SK-N-SH treated with all-trans-retinoic acid at 6 μM for 48 hours (cell line): ENCODE measurements at places on chromosomes 7 and 10.

DNA sequence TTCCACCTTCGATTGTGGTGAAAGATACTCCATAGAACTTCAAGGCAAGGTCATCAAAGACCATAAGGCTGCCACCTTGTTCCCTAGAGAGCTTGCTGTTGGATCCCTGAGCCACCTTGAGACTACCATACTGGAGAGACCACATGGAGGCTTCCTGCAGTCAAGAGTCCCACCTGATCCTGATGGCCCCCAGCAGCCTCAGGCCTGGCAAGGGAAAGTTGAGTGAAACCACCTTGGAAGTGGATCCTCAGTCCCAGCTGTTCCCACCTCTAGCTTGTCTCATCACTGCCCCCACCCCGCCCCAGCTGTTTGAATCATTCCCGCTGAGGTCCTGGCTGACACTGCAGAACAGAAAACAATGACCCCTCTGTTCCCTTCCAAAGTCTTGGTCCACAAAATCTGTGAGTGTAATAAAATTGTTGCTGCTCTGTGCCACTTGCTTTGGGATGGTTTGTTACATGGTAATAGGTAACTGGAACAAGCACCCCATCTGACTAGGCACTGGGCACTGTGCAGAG lies 32.0 kb downstream of the PRLHR start:
- ATAC-seq, result no peak

GRCh38 chr10:113069595-113069994 lies 119.5 kb downstream of the TCF7L2 start:
- no peak for ATAC-seq

- ATAC-seq, result peak; percentile 99
Observed at GRCh38 chr10:63699785-63700613, 178.8 kb downstream of the REEP3 start.

DNA sequence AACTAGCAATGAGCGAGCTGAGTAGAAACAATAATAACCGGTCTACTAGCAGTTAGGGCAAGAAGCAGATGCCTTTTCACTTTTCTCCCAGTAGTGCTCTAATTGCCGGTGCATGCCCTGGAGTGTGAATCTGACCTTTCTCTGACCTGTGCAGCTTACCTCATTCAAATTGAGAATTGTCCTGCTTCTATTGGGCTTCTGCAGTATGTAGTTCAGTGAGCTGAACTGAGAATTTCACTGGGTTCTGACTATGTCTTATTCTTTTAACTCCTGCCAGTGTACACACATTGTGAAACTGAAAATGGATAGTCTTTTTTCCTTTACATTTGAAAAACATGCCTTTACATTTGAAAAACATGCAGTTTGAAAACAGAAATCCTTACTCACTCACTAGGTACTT lies 157.9 kb upstream of the GRM3 start:
- no peak for ATAC-seq

- ATAC-seq, result no peak
Observed at GRCh38 chr10:133242611-133243356, 5.1 kb downstream of the VENTX start.

DNA sequence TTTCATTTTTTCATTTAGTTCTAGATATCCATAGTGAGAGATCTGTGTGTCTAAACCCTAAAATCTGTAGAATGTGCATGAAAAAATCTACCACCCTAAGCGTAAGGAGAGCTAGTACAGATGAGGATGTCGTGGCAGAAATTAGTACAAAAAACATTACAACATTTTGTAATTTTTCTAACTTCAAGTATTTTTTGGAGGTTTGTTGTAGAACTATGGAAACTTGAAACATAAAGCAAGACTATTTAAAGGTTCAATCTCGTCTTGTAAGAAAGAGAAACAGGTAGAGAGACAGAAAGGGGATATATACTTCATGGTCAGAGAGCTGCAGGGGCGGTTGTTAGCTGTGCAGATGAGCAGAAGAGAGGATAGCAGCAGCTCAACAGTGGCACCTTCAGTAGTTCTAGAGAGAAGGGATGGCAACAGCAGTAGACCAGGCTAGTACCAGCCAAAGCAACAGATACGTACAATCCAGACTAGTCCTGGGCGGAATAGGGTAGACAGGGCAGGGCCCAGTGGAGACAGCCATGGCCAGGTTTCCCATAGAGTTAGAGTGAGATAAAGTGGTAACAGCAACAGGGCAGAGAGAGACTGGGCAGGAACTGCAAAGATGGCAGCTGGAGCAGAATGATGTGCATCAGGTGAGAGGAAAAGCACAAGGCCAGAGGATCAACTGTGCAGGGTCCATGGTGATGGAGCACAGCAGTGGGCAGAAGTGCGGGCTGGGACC lies 145.2 kb downstream of the FRMD4A start:
- peak; percentile 60 for ATAC-seq
